Hippocampal formation (tissue), 2 donors: ENCODE measurements at places on chromosomes 16 and 17.

GRCh38 chr16:1325673-1326371 lies 7.6 kb upstream of the BAIAP3 start:
- no peak for DNase-seq

DNA sequence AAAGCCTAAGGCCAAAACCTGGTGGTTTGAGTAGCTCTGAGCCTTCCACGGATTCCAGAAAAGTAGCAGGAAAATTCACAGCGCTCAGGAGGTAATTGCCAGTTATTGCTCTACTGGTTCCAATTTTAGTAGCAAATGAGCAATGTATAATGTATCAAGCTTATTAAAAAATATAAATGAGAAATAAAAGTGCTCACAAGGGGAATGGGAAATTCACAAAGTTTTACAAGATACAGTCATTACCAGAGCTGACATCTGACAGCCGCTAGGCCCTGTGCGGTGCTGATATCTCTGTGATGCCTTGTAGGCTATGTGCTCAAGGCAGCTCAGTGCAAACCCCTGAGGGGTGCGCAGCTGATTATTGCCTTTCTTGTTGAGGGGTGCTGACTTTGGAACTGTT lies 47.5 kb downstream of the HS3ST3A1 start:
- DNase-seq = no peak

DNA sequence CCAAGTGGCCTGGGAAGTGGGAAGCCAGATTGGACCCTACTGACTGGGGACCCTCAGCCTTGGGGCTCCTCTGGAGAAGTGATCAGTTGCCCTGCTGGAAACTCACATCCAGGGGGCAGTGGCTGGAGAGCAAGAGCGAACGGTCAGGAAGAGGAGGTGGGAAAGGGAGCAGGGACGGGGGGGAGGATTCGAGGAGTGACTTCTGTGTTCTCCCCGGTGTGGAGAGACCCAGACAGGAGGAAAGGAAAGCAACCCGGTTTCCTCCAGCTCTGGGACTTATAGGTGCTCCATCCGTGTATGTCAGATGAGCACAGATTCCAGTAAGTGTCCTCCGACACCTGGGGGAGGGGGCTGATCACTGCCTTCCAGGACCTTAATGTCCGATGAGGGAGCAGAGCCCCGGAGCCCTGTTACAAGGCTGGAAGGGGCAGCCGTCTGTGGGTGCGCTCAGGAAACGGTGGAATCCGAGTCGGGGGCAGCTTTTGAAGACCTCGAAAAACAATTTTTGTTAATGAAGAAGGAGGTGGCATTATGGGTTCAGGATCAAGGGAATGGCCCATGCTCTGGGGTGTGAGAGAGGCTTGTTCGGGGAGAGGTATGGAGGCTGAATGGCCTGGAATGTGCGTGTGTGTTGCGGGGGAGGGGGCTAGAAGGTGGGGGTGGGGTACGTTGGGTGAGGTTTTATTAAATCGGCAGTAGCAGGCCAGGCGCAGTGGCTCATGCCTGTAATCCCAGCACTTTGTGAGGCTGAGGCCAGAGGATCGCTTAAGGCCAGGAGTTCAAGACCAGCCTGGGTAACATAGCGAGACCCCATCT lies 34.8 kb upstream of the NDRG4 start:
- no peak for DNase-seq

DNA sequence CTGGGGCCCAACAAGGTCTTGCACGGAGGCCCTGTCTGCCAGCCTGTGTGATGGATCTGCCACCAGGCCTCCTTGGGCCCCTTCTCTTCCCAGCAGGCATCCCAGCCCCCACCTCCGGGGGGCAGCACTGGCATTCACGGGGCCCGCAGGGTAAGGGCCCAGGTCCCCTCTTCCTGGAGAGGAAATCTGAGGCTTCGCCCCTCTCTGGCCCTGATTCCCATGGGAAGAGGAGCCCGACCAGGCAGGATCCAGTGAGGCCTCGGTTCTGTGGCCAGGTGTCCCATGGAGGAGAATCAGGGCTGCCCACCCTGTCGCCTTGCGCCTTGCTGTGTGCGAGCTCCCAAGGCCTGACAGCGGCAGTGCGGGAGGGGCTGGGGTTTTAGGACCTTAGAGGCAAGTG lies 48.4 kb downstream of the PDPK1 start:
- DNase-seq = no peak

- no peak for DNase-seq
Observed at GRCh38 chr16:49631187-49632041, 224.5 kb downstream of the ZNF423 start.
